Activated naive CD8-positive, alpha-beta T cell treated with anti-CD3 and anti-CD28 coated beads, Interleukin-2, amount 50 U/mL, for 24 hours (primary cell): ENCODE measurements at places on chromosomes 5 and 9.

GRCh38 chr9:33287087-33287490, 3.2 kb upstream of the NFX1 start:
- peaks cover 36% of the 10 kb centered on the region for H3K4me1 ChIP-seq
- H3K27me3 ChIP-seq, result peaks cover 3% of the 10 kb centered on the region
- peak overlapping the region; percentile 68 for H3K27ac ChIP-seq
- DNase-seq, result peak; percentile 39
- H3K36me3 ChIP-seq, result peaks cover 15% of the 10 kb centered on the region

DNA sequence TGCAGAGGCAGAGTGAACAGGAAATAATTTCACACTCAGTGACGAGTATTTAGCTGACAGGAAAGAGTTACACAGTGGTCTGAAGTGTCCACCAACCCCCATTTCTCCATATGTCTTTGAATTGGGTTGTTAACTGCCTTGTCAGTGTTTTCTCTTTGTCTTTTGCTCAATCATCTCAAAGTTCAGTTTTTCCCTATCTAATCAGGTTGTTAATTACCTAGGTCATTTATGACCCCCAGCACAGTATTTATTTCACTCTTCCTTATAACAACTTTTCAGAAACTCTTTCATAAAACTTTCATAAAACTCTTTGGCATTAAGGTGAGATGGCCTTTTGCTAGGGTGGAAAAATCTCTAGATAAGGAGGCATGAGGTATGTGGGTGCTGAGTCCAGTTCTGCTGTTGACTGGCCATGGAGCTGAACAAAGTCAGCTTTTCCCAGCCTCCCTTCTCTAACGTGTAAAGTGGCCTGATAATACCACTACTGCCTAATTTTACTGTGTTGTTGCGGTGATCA, 5.2 kb upstream of the ALDOB start:
- H3K4me3 ChIP-seq, result no peak overlapping the region
- H3K4me1 ChIP-seq, result no peaks in the 10 kb centered on the region
- DNase-seq, result no peak
- peaks cover 38% of the 10 kb centered on the region for H3K27me3 ChIP-seq
- H3K36me3 ChIP-seq, result no peaks in the 10 kb centered on the region

GRCh38 chr9:95343725-95344287, 26.3 kb upstream of the FANCC start:
- no peaks in the 10 kb centered on the region for H3K36me3 ChIP-seq
- peaks cover 14% of the 10 kb centered on the region for H3K27me3 ChIP-seq
- no peak overlapping the region for H3K4me3 ChIP-seq
- no peak overlapping the region for H3K27ac ChIP-seq
- no peak for DNase-seq

DNA sequence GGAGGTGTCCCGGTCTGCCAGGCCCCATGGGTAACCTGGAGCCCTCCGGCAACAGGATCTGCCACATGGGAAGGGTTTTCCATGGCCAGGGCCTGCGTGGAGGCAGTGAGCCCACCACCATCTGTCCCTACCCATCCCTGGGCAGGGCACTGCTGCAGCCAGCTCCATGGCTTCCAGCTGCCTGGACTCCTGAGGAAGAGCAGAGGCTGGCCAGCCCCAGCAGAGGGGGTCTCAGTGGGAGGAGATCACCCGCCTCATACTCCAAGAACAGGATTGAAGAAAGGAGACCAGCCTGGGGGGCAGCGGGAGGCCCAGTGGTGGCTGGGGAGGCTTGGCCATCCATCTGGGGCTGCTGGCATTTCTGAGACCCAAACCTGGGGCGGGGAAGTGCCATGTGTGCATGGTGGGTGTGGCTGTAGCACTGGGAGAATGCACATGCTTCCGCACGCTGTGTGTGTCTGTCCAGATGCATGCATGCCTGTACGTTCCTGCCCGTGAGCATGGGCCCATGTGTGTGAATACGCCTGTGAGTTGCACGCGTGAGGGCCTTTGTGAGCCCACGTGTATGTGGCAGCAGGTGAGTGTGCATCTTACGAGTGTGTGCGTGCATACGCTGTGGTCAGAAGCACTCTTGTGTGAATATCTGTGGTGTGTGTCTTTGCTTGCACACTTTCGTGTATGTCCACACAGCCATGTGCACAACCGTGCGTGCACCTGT, 78.5 kb downstream of the LMX1B start:
- no peak overlapping the region for H3K4me3 ChIP-seq
- no peak overlapping the region for H3K27ac ChIP-seq
- no peak for DNase-seq
- H3K4me1 ChIP-seq, result no peaks in the 10 kb centered on the region

DNA sequence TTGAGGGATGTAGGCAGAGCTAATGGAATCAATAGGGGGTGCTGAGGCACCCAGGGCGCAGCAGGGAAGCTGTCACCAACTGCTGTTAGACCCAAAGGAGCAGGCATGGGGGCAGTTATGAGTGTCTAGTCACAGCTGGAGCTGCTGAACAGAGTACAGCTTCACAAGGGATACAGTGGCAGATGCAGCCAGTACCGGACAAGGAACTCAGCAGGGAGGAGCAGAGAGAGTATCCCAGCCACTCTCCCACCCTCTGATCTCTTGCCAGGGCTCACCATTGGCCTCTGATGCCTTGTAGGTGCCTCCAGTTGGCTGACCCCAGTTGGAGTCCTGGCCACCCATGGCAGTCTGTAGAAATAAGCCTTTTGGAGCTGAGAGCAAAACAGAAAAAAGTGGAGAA, 42.6 kb upstream of the HSPB3 start:
- H3K4me3 ChIP-seq, result no peak overlapping the region
- DNase-seq, result no peak
- no peaks in the 10 kb centered on the region for H3K36me3 ChIP-seq
- H3K27me3 ChIP-seq, result peaks cover 6% of the 10 kb centered on the region

DNA sequence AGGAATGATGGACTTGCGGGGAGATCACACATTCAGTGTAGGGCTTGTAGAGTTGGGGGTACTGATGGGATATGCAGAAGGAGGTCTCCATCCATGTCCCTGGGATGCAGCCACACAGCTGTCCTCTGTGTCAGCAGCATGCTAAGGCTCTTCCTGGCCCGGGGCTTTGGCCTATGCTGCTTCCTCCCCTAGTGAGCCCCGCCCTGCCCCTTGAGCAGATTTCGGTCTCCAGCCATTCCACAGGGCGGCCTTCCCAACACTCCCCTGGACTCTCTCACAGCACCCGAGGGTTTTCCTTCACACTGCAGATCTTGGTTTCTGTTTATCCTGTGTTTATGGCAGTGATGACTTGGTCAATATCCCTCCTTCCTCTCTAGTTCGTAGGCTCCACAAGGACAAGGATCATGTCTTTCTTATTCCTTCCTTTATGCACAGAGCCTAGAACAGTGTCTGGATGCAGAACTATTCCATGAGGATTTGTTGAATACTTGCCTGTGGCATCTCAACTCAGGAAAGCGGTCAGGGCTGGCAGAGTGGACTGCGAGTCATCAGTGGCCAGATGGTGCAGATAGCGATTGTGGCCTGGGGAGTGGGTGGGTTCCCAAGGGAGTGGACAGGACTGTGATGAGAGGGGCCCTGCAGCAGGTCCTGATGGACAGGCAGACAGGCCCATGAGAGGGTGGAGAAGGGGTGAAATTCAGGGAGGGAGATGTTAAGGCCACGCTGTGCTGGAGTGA, 114.2 kb downstream of the RGS3 start:
- H3K27ac ChIP-seq, result peak overlapping the region; percentile 88
- H3K36me3 ChIP-seq, result peaks cover 20% of the 10 kb centered on the region
- H3K4me3 ChIP-seq, result peak overlapping the region; percentile 15
- H3K4me1 ChIP-seq, result peaks cover 81% of the 10 kb centered on the region

GRCh38 chr5:176425791-176426190, 9.5 kb upstream of the CLTB start:
- DNase-seq, result no peak
- H3K27me3 ChIP-seq, result peaks cover 2% of the 10 kb centered on the region
- no peak overlapping the region for H3K27ac ChIP-seq
- peaks cover 1% of the 10 kb centered on the region for H3K36me3 ChIP-seq
- H3K4me1 ChIP-seq, result peaks cover 6% of the 10 kb centered on the region

GRCh38 chr9:135734616-135735144, 32.7 kb downstream of the KCNT1 start:
- H3K27me3 ChIP-seq, result peaks cover 12% of the 10 kb centered on the region
- H3K4me1 ChIP-seq, result no peaks in the 10 kb centered on the region
- no peak overlapping the region for H3K4me3 ChIP-seq
- H3K27ac ChIP-seq, result no peak overlapping the region
- H3K36me3 ChIP-seq, result no peaks in the 10 kb centered on the region
- no peak for DNase-seq

GRCh38 chr9:93064392-93065134, 6.1 kb downstream of the SUSD3 start:
- peaks cover 94% of the 10 kb centered on the region for H3K4me1 ChIP-seq
- H3K36me3 ChIP-seq, result peaks cover 15% of the 10 kb centered on the region
- peak overlapping the region; percentile 92 for H3K27ac ChIP-seq
- H3K4me3 ChIP-seq, result peak overlapping the region; percentile 77

- H3K4me3 ChIP-seq, result no peak overlapping the region
- peaks cover 30% of the 10 kb centered on the region for H3K4me1 ChIP-seq
- no peaks in the 10 kb centered on the region for H3K27me3 ChIP-seq
- H3K27ac ChIP-seq, result no peak overlapping the region
- DNase-seq, result no peak
- H3K36me3 ChIP-seq, result peaks cover 56% of the 10 kb centered on the region
Observed at GRCh38 chr9:37151812-37152211, 31.4 kb downstream of the ZCCHC7 start.

- no peaks in the 10 kb centered on the region for H3K4me1 ChIP-seq
- no peak for DNase-seq
- no peaks in the 10 kb centered on the region for H3K27me3 ChIP-seq
- no peak overlapping the region for H3K4me3 ChIP-seq
- H3K36me3 ChIP-seq, result peaks cover 2% of the 10 kb centered on the region
Observed at GRCh38 chr9:123468541-123468940, 112.5 kb downstream of the CRB2 start.

DNA sequence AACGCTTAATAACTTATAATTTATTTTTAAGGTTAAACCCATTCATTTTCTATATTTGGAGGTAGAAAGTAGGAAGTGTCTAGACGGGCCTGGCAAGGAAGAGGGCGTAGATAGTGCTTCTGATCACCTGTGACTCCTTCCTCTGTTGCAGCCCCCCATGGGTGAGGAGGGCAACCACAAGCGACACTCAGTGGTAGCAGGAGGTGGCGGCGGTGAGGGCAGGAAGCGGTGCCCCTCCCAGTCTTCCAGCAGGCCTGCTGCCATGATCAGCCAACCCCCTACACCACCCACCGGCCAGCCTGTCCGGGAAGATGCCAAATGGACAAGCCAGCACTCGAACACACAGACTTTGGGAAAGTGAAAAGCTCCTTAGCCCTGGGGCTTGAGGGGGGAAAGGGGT, 36.7 kb downstream of the FAXDC2 start:
- peak; percentile 15 for DNase-seq
- H3K36me3 ChIP-seq, result peaks cover 71% of the 10 kb centered on the region
- no peak overlapping the region for H3K4me3 ChIP-seq
- H3K27me3 ChIP-seq, result no peaks in the 10 kb centered on the region
- peaks cover 32% of the 10 kb centered on the region for H3K4me1 ChIP-seq

DNA sequence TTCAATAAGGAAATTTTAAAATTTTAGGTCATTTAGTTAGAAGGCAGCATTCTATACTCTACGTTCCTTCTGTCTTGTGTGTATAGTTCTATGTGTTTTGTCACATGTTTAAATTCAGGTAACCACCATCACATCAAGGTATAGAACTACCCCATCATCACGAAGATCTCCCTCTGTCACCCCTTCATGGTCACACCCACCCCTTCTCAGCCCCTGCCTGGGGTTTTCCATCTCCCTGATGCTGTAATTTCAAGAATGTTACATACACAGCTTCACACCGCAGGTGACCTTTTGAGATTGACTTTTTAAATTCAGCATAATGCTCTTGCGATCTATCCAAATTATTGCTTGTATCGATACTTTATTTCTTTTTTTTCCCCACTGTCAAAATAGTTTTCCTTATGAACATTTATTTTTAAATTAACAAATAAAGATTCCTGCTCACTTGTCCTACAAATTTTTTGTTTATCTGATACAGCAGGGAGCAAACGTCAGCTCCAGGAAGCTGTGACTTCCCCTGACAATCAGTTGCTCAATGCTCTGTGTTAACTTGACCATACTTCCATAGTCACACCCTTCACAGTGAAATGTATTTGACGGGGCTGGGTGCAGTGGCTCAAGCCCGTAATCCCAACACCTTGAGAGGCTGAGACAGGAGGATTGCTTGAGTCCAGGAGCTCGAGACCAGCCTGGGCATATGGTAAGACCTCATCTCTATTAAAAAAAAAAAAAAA, 10.2 kb downstream of the BTNL8 start:
- no peak overlapping the region for H3K4me3 ChIP-seq
- no peak for DNase-seq
- no peak overlapping the region for H3K27ac ChIP-seq

DNA sequence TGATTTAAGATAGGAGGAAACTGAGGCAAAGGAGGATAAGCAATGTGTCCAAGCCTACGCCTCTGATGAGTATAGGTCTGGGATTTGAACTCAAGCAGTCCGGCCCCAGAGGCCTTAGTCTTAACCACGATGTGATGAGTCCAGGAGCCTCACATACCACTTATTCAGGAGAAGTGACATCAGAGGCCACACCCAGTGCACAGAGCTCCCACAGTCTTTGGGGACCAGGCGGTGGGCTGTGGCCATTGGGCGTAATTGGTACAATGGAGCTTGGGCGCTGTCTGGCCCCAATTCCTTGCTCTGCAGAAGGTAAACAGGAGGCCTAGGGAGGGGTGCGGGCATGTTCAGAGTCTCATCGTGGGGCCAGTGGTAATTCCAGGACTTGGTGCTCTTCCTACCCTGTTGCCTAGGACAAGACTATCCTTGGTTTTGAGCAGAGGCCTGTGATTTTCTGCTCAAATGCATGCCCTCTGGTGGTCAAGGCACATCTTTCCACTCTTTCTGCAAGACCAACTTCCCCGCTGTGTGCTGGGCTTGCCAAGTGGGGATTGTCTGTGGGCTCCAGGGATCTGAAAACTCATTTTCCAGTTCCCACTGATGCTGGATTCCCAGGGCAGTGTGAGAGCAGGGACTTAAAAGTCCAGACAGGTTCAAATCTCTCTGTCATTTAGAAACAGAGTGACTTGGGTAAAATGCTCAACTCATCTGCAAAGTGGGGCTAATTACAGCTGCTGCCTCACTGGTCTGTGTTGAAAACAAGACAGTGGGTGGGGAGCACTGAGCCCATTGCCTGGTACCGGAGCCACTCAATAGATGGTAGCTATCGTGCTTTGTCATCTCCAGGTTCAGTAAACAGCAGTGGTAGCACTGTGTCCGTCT, 15.8 kb downstream of the NDST1 start:
- no peaks in the 10 kb centered on the region for H3K36me3 ChIP-seq
- H3K27me3 ChIP-seq, result no peaks in the 10 kb centered on the region
- H3K4me1 ChIP-seq, result no peaks in the 10 kb centered on the region
- no peak for DNase-seq
- no peak overlapping the region for H3K4me3 ChIP-seq
- no peak overlapping the region for H3K27ac ChIP-seq

DNA sequence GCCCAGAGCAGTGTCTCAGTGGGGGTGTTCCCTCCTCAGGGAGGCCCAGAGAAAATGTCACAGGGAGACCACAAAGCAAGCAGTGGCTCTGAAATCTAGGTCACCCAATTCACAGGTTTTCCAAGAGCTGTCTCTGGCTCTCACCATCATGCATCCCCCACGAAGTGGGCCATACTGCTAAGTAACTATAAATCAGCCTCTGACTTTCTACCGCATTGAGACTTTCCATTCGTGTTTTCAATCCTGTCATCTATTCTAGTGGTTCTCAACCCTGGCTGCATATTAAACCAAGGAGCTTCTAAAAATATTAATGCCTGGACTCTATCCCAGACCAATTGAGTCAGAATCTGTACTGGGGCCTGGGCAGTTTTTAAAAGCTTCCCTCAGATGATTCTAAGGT, 2.0 kb upstream of the C1QTNF3 start:
- peaks cover 3% of the 10 kb centered on the region for H3K4me1 ChIP-seq
- no peak overlapping the region for H3K27ac ChIP-seq
- no peak for DNase-seq
- no peaks in the 10 kb centered on the region for H3K27me3 ChIP-seq
- peaks cover 2% of the 10 kb centered on the region for H3K36me3 ChIP-seq
